ENCODE measurements at places on chromosomes 2 and 18.

GRCh38 chr2:33223856-33224255, 252.6 kb upstream of the RASGRP3 start:
- DNase-seq: no peak

DNA sequence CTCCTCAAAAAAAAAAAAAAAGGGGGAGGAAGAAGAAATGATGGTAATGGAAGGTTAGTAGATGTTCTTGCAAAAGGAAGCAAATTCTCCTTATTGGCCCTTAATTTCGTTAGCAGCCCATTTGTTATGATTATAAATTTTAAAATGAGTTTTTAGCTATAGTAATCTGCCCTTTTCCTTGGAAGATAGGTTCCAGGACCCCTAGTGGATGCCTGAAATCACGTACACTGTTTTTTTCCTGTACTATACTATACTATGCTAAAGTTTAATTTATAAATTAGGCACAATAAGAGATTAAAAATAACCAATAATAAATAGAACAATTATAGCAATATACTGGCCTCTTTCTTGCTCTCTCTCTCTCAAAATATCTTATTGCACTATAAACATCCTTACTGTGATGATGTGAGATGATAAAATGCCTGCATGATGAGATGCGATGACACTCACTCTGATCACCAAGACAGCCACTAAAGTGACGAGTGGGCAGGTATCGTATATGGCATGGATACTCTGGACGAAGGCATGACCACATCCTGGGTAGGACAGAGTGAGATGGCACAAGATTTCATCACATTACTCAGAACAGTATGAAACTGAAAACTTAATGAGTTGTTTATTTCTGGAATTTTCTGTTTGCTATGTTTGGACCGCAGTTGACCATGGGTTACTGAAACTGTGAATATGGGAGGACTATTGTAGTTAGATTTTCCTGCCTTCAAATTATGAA, 87.2 kb downstream of the KCTD18 start:
- DNase-seq: no peak

DNA sequence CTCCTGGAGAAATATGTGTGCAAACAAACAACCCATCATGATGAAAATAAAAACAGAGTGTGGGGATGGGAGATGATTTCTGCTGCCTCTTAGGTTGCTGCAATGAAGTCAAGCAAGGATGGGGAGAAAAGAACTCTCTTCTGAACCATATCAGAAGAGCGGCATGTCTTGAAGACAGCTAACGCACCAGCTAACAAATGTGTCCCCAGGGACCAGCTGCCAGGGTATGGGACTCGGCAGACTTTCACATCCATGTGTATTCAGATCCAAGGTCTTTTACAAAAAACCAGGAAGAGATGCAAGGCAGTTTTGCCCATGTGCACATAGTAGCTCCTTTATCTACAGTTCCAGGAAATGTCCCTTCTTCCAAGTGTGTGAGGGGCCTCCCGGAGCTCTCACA, 125.4 kb downstream of the CLIP4 start:
- no peak for DNase-seq

DNA sequence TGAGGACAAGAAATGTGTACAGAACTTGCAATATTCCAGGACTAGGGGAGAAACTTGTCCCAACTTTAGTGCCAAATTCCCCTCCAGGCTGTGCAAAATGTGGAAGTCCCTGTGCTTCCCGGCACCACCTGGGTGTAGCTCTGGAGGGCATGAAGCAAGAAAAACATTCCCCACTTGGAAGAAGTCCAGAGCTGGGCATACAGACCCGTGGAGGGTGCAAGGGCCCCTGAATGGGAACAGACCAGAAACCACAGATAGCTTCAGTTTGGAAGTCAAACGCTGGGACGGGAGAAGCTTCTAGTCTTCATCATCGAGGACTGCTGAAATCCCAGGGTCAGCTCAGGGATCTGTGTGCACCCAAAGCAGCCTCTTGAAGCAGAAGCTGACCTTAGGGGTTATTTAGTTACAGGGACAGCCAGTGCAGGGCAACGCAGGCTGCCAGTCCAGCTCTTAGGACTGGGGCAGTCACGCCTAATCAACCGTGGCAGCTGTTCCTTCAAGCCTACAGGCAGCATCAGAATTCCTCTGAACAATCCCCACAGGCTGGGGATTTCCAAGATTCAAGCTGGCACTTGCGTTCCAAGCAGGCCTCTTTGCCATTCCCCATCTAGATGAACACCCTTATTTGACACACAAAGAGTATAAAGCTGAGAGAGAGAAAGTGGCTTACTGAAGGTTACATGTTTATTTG, 269.4 kb downstream of the LOXHD1 start:
- DNase-seq: no peak

DNA sequence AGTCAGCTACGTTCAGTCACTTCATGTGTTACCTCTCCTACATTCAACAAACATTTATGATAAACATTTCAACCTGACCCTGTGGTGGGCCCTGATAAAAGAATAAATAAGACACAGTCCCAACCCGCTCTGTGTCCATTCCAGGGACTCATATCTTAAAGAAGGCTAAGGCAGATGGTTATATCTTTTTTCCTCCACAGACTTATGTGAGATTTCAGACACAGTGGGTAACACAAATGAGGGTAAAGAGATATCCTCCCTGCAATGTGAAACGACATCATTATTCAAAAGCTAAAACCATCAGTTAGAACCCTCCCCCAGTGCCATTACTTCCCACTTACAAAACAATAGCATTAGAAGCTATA, 11.1 kb upstream of the HNRNPLL start:
- no peak for DNase-seq

DNA sequence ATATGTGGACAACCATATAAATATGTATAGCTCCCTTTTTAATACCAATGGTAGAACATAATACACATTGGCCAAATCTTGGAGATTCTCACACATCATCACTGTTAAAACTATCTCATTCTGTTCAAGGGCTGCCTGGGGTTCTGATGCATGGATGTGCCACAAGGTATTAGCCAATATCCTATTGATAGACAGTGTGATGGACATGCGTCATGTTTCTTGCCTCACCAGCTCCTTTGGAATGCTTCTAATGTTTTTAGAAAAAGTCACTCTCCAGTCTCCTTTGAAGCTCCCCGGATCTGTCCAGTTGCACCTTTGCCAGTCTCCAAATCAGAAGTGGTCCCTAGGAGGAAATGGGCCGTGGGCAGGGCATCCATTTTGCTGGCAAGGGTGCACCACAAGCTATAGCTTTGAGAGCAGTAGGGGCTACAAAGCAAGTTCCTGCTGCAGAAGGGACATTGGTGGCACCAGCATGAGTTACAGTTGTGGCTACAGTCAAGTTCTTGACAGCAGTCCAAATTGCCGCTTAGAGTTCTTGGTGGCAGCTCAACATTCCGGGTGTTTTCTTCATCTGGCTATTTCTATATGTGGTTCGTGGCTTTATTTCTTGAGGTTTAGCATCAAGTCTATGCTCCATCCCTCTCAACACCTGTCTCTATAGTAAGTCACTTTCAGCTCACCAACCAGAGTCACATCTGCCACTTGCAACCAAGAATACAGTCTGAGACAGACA, 25.1 kb upstream of the ATRAID start:
- no peak for DNase-seq

DNA sequence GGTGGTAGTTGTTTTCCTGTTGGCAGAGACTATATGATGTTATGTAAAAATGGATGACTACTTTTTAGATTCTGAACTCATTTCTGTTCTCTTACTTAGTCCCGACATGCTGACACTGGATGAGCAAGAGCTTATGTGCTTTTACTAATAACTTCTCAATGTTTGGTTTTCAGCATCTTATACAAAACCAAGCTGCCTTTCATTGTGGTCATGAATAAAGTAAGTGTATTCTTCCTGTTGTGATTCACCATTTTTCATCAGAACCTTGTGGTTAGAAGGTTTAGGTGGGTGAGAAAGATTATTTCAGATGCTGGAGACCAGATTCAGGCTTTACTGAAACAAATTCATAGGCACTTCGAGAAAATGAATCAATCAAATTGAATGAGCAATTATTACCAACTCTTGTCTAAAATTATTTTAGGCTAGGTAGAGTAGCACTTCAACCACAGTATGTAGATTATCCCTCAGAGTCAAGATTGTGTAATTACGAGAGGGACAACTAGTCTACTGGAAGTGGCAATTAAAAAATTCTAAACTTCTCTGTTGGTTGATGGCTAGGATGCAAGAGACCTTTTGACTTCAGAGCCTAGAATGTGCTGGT, 9.3 kb downstream of the GPN1 start:
- no peak for DNase-seq

GRCh38 chr2:200482194-200482593, 27.7 kb downstream of the KCTD18 start:
- DNase-seq: no peak

DNA sequence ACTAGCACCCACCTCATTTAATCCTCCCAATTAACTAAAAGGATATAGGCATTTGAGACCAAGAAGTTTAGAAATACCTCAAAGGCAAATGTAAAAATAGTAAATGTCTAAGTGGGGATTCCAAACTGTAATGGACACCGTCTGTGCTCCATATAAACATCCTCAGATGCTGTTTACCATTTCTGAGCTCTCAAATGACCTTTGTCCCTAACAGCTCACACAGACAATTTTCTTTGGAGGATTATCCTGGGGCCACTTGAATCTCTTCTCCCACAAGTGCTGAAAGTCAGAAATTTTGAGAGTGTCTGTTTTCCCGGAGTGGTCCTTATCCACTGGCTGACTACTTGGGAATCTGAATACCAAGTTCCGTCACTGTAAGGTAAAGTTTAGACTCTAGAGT, 1418.9 kb downstream of the LRP1B start:
- DNase-seq: no peak

DNA sequence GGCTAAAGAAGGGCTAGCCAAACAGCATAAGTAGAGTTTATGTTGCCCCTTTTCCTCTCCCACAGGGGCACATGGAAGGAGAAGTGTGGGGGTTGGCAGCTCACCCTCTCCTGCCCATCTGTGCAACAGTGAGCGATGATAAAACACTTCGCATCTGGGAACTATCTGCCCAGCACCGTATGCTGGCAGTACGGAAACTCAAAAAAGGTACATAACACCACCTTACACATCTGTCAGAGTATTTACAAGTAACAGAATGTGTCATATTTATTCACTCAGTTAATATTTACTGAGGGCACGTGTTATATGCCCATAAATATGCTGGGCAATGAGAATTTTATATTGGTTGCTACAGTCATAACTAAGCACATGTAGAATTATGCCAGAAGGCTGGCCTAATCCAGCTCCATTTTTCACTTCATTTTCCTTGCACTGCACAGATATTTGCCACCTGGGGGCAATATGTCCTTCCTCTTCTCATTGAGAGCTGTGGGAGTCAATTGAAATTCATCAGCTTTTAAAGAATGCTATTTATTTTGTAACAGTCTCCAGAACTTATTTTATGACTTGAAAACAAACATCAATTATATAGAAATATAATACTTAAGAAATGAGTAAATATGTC, 150.6 kb downstream of the RTN4 start:
- no peak for DNase-seq

DNA sequence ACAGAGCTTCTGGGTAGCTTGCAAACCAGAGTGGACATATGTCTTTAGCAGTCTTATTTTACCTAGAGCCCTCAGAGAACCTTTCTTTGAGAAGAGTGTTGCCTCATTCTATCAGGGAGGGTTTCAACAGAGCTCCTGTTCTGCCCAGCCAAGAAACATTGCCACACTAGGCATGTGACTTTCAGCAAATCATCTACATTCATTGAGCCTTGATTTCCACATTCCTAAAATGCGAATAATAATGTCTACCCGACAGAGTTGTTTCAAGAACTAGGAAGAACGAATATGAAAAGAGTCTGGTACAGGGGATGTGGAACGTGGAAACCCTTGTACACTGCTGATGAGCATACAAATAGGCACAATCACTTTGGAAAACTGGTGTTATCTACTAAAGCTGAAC, 7.8 kb upstream of the PRKAG3 start:
- peak; percentile 54 for DNase-seq

DNA sequence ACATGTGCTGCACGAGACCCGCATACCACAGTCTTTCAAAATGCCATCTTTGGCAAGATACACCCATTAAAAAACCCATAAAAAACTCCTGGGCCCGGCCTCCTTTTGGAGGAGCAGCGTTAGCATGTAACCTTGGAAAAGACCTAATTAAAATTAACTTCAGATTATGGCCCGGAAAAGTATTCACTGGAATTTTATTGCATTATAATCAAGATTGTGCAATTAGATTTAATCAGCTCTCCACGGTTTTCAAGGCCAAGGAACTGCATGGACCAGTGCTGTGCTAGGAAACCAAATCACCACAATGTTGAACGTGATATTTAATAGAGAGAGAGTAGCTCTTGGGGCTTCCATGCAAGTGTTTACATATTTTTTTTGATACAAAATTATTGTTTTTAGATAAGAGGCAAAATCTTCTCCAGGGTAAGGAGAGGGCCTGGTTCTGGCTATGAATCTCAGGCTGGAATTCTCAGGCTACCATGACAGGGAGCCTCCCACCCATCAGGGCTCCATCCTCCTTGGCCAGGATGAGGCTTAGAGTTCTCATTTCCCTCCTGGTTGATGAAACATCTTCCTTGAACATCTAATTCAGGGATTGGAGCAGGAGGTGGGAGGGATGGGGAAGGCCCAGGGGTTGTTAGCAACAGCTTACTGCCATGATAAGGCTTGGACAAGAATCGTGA, 82.0 kb upstream of the TTC39C start:
- DNase-seq: no peak

DNA sequence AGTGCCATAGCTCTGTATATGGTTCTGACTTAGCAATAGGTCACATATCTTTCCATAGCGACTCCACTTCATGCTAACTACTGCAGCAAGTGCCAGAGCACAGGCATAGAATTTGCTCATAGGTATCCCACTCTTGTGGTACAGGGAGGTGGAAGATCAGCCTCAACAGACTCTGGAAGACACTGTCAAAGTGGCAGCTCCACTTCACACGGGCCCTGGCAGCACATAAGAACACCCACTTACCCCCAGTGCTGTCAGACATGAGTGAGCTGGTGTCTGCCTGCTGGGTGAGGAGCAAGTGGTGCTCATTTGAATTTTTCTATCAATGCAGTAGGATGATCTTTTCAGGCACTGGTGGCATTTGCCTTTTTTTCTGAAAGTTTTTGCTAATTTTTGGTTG, 48.6 kb downstream of the BCL2L11 start:
- DNase-seq: no peak

- no peak for DNase-seq
These were observed 34.8 kb upstream of the RBM44 start for GRCh38 chr2:237763812-237764211.

GRCh38 chr2:137960223-137960622, 4.0 kb upstream of the HNMT start:
- no peak for DNase-seq

- no peak for DNase-seq
These were observed 49.5 kb downstream of the ATIC start for GRCh38 chr2:215361211-215361875.

DNA sequence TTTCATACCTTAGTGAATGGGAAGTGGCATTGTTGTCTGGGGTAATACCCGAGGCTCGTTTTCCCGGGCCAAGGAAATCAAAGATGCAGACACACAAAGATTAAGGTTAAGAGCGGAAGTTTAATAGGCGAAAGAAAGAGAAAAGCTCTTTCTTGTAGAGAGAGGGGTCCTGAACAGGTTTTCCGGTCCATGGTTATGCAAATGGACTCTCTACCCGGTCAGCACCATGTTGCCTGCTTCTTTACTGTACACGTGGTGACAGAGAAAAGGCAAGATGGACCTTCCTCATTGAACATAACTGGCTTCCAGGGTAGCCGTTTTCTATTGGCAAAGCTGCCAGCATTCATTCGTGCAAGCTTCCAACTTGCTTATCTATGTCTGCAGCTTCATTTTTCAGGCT, 2063.5 kb downstream of the SUCLG1 start:
- no peak for DNase-seq

- DNase-seq: no peak
These were observed 163.6 kb downstream of the PRKCE start for GRCh38 chr2:45814951-45815621.

Data from GF-D8 (cell line).